ENCODE measurements at places on chromosomes 1 and 21.
A peak's percentile ranks its signal among the peaks of the same experiment; 100 is the strongest.

DNA sequence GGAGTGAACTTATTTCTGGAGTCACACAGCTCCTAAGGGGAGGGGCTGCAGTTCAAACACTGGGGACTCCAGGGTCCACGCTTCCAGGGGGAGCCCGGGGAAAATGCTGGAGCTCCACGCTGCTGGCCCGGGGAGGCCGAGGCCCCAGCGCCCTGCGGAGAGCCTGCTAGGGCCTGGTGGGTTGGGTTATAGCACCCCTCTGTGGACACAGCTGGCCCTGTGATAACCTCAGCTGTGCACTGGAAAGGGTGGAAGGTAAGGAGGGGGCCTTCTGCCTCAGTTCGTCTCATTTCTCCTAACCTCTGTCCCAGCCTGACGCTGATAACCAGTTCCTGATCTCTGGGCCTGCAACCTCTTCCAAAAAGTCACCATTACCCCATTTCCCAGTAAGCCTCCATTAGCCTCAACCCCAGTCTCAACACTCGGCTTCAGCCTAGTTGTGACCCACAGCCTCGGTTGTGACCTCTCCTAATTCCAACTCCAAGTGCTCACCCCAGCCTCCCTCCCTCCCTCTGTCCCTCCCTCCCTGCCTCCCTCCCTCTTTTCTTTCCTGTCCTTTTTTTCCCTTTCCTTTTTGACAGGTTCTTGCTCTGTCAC, 7.1 kb downstream of the NBL1 start:
- DNase-seq = peak; percentile 59

GRCh38 chr1:60436186-60436585, 362.6 kb upstream of the C1orf87 start:
- DNase-seq = no peak

DNA sequence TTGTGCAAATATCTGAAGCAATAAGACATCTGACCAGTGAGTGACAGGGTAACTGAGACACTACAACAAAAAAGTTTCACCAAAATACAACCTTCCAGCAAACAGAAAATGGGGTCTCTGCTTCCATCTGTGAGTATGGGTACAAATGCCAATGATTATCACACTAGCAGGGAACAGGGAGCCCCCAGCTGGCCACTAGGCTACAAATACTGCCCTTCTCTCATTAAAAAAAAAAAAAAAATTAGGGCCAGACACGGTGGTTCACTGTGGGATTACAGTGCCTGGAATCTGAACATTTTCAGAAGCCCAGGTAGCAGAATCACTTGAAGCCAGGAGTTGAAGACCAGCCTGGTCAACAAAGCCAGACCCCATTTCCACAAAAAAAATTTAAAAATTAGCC, 48.4 kb upstream of the EDARADD start:
- no peak for DNase-seq

GRCh38 chr1:57675776-57676175, 251.9 kb upstream of the DAB1 start:
- DNase-seq = no peak

GRCh38 chr21:17427157-17427556, 85.7 kb upstream of the CXADR start:
- no peak for DNase-seq

DNA sequence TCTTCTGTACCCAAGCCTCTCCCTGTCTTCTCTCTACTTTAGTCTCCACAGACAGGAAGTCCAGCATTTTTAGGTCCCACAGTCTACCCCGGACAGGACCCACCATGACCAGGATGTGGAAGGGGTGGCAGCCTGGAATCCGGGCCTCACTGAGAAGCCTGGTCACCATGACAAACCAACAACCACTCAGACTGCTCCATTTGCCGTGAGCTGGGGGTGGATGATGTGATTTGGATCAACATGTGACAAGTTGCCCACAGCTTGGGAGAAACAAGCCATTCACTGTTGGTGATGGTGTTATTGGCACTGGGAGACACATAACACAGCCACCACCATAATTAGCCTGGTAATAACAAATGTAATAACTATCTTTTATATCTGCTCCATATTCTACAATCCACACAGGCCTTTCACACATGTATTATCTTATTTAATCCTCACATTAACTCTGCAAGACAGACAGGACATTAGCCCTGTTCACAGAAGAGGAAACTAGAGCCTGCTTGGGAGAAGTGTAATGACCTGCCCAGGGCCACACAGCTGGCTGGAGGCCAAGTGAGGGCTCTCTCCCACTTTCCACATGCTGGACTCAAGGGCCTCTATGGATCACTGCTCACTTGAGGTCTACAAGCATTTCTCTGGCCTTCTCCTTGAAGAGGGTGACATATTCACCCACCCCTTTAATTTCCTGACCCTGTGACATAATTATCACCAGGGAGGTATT, 22.9 kb downstream of the MEF2D start:
- DNase-seq = no peak

- DNase-seq = no peak
These were observed 132.9 kb upstream of the PRDX6 start for GRCh38 chr1:173344034-173344743.

- peak; percentile 22 for DNase-seq
These were observed 121.7 kb upstream of the COL11A1 start for GRCh38 chr1:103230061-103230460.

All from iris pigment epithelial cell (primary cell).